Astrocyte of the spinal cord (primary cell): ENCODE measurements at places on chromosomes 16 and 17.

GRCh38 chr16:79212114-79212791 is 388.3 kb downstream of the MAF start:
- no peak for DNase-seq

- no peak for DNase-seq
These were observed 54.8 kb downstream of the CDH13 start for GRCh38 chr16:82681592-82681991.

DNA sequence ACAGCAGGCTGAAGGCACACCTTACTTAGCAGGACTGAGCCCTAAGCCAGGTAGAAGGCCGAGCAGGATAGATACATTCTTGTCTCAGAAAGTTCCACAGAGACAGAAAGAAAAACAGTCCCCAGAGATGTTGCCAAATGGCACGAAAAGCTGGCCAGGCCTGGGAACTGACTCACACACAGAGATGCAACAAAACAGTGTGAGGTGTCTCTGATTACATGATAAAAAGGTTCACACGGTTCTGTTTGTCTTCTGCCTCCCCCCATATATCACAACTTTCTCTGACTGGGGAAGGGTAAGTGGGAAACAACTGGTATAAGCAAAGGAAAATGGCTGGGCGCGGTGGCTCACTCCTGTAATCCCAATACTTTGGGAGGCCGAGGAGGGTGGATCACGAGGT is 1.7 kb downstream of the WBP2 start:
- DNase-seq, result peak; percentile 55

DNA sequence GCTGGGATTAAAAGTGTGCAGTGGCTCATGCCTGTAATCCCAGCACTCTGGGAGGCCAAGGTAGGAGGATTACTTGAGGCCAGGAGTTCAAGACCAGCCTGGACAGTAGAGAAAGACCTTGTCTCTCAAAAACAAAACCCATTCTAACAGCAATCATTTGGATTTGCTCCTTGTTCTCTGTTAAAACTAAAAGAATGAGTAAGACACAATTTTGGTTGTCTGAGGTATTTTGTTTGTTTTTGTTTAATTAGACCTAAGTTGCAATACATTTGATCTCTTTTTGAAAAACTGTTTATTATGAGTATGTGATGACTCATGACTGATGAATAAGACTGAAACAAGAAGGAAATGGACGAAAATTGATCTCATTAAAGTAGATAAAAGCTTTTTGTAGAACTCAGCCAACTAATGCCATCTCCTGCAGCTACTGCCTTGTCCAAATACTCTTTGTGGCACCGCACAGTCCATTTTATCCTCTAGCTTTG is 29.0 kb downstream of the GLG1 start:
- peak; percentile 74 for DNase-seq

GRCh38 chr17:77590951-77591735 is 367.4 kb upstream of the TNRC6C start:
- DNase-seq, result no peak

DNA sequence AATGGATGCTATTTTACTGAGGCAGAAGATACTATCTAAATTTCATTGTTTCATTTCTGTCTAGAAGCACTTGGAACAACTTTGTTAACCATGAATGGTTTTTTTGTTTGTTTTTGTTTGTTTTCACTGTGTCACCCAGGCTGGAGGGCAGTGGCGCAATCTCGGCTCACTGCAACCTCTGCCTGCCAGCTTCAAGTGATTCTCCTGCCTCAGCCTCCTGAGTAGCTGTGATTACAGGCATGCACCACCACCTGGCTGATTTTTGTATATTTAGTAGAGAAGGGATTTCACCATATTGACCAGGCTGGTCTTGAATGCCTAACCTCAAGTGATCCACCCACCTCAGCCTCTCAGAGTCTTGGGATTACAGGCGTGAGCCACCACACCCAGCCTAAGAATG is 40.5 kb downstream of the ABHD15 start:
- no peak for DNase-seq

DNA sequence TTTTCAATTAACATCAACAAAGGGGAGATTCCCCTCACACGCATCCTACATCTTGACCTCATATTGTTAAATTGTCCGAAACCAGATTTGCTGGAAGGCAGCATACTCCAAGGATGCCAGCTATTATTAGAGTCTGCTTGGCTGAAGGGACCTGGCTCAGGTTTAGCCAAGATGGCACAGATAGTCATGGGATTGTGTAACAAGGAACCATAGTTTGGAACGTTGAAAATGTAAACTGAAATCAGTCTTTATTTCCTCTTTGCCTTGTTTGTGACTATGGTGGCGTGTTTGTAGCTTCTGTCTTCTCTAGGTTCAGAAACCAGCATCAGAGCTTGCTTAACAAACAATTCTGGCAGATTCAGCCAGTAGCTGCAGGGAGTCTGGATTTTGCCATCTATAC is 5.9 kb downstream of the ARSG start:
- DNase-seq, result no peak

DNA sequence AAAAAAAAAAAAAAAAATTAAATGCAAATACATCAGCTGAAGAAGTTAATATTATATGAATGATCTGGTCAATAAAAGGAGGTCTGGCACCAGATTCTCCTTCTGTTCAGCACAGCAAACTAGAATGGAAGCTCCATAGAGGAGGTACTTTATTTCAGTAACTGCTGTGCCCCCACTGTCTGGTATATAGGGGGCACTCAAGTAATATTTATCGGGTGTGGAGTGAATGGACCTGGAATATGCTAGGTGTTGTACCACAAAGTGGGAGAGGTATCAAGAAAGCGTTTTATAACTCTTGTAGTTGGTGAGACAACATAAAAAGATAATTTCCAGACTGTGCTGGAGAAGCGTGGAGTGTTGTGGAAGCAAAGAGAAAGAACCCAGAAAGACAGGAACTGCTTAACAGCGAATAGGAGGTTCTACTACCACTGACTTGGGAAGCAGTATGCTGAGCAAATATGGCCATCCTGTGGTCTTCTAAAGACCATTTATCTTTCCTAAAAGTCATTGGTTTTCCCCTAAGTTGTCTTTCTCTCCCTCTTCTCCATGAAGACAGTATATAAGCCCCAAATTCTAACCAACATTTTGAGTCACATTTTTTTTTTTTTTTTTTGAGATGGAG is 12.2 kb upstream of the PRKCA start:
- DNase-seq, result no peak

DNA sequence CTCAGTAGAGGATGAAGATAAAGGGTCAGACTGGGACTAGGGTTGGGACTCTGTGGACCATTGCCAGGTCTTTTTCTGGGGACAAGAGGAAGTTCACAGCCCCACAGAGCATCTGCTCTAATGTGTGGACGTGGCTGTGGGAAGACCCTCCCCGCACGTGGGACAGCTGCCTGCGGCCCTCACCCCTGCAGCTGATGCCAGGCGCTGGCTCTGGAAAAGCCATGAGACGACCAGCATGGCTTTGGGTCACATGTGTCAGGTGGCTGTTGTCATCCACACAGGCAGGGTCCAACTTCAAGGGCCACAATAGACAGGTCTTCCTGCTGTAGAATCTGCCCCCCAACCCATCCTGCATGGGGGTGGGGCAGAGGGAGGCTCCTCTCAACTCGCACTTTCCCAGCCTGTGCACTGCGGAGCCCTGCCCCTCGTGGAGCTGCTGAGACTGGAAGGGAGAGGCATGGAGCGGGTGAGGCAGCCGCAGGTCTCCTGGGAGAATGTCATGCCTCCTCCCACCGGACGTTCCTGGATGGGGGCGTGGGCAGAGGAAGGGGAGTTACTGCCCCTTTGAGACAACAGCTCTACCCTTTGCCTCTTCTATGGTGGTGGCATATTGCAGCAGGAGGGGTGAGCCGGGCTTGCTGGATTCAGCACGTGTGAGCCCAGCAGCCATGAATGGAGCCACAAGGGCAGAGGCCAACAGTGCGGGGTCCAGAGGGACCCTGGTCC is 53.4 kb downstream of the PIMREG start:
- DNase-seq, result no peak

- peak; percentile 28 for DNase-seq
These were observed 5.9 kb downstream of the CTF1 start for GRCh38 chr16:30902029-30902972.

GRCh38 chr17:58267347-58268324 is 13.1 kb downstream of the MPO start:
- no peak for DNase-seq

DNA sequence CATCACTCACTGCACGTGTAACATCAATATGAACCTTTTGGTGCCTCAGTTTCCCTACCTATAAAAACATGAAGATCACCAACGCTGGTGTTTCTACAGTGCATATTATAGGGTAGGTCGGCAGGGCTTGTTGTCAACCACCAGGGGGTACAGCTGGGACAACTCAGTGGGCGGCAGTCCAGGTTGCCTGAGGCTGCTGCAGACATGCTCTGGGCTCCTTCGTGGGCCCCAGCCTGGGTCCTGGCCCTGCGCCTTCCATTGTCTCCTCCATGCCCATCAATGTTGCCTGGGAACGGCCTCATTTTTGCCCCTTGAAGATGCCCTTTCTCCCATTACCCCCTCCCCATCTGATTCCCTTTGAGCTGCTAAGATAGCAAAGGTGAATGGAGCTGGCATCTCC is 89.8 kb downstream of the GSG1L start:
- no peak for DNase-seq

GRCh38 chr17:77965352-77965751 is 6.8 kb downstream of the TNRC6C start:
- DNase-seq, result no peak

DNA sequence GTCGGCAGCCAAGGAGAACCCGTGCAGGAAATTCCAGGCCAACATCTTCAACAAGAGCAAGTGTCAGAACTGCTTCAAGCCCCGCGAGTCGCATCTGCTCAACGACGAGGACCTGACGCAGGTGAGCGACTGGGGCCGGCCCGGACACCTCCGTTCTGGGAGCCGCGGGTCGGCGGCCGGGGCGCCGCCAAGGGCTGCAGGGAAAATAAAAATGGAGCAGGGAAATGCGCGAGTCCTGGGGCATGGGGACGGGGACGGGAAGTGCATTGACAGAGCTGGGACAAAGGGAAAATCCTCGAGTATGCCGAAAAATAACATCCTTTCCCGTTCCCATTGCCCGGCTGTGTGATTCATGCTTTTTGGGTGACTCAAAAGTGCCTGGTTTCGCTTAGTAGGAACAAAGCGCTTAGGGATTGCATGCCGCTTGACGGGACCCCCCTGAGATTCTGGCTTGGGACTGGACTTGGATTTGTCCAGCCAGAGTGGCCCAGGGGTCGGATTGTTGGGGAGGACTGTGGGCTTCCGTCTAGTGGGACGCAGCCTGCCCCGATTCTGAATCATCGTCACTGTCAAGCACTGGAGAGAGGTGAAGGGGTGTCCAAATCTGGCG is 699 bp downstream of the MPRIP start:
- DNase-seq, result peak; percentile 43

DNA sequence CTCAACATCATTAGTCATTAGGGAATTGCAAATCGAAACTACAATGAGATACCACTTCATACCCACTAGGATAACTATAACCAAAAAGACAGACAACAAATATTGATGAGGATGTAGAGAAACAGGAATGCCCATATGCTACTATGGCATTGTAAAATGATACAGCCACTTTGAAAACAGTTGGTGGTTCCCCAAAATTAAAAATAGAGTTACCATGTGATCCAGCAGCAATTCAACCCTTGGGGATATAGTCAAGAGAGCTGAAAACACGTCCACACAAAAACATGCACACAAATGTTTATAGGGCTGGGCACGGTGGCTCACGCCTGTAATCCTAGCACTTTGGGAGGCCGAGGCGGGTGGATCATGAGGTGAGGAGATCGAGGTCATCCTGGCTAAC is 10.0 kb upstream of the PECAM1 start:
- no peak for DNase-seq

DNA sequence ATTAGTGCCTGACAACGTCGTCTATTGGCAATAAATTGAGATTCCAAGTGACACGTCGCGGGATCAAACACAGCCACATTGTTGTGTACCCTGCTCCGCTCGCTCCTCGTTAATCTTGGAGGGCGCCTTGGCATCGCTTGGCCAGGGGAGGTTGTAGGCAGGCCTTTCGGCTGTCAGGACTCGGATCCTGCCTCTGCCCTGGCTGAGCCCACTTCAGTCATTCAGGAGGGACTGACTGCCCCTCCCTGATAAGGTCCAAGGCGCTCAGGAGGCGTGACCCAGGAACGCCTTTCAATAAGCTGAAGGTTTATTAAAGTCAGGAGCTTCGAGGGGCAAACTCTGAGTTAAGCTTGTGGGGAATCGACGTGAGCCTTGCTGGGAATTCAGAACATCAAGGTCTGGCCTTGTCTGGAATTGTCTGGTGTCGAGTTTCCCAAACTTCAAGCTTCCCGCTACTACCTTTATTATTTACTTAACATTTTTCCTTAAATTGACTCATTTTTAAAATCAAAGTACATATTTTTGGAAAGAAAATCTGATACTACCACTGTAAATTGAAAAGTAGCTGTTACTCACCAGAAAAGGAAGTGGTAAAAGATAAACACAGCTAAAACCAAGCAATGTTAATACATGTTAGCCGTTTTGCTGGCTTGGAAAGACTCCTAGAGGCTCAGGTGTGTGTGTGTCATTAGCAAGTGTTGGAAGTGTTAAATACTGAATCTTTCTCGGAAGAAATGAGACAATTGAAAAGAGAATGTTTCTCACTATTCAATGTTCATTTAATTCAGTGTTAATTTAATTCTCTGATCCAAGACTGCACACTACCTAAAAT is 5.3 kb upstream of the IRX3 start:
- DNase-seq, result peak; percentile 25

- DNase-seq, result no peak
These were observed 1.6 kb downstream of the FBXL16 start for GRCh38 chr16:704047-704446.
